ENCODE measurements at places on chromosomes 4 and X.

- DNase-seq: no peak
Observed at GRCh38 chr4:25919676-25920075, 5.7 kb downstream of the SMIM20 start.

DNA sequence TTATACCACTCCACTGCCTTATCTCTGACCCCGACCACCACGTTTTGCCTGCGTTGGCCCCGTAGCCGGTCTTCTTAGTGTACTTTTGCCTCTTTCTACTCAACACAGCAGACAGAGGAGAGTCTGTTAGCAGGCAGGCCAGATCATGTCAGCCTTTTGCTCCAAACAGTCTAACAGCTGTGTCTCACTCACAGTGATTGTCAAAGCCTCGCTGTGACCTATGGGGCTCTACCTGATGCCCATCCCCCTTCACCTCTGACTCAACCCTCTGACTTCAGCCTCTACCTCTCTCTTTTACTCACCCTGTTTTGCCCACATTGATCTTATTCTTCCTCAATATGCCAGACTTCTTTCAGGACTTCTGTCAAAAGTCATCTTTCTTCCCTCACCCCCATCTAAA lies 127.1 kb downstream of the TRIML1 start:
- no peak for DNase-seq

- no peak for DNase-seq
Observed at GRCh38 chrX:39613997-39614679, 483.6 kb downstream of the BCOR start.

DNA sequence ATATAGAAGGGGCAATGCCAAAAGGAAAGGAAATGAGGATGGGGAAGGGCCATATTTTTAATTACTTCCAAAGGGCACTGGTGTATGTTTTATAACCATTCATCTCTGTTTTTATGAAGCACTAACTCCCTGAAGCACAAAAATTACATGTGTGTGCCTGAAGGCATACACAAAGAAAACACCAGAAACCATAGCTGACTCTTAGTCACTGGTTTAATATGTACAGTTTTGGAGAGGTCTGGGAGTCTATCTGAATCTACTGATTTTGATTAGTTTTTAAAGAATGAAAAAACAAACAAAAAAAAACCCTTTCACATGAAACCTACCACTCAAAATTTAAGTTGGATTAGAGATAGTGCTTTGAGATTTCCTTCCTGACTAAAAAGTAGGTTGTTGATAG lies 438.7 kb downstream of the RPA4 start:
- DNase-seq: no peak

DNA sequence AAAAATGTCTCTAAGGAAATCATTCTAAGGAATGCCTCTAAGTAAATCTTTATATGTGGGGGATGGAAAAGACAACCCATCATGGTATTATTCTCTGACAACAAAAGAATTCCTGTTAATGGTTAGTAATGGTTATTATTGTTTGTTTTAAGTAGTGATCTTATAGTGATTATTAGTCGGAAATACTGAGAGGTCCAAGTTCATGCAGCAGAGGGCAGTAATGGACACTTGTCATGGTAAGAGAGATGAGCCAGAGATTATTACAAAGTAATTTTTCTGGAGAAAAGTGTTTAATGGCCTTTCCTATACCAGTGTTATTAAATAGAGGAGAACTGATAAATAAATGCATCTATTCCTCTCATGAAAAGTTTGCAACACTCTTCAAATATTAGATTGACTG lies 8.1 kb upstream of the DKK2 start:
- no peak for DNase-seq

DNA sequence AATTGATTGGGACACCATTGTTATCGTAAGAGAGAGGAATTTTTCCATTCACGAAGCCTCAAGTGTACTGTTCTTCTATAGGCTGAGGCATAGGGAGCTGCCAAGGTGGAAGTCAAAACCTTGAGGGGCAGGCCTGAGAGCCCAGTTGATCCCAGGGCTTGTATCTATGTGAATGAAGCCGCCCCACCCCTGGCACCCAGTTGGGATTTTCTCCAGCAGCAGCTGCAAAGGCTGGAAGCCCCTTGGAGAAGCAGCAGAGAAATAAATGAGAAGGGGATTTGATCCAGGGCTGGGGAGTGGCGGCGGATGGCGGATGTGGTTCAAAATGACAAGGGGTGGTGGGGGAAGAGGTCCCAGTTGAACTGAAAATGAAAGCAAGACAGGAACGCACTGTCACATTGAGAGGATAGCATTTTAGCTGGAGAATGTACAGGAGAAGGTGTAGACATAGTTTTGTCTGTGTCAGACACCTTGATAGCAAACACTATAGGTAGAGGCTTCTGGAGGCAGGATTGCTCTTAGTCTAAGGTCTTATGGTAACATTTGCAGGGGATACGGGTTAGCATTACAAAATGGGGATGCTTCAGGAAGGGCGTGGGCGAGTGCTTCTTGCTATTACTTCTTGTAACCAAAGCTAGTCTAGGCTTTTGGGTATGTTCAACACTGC lies 32.6 kb downstream of the DOCK11 start:
- peak; percentile 50 for DNase-seq

- peak; percentile 23 for DNase-seq
Observed at GRCh38 chr4:155025762-155026457, 182.5 kb upstream of the NPY2R start.

- DNase-seq: no peak
Observed at GRCh38 chr4:113141901-113142346, 92.5 kb downstream of the ANK2 start.

DNA sequence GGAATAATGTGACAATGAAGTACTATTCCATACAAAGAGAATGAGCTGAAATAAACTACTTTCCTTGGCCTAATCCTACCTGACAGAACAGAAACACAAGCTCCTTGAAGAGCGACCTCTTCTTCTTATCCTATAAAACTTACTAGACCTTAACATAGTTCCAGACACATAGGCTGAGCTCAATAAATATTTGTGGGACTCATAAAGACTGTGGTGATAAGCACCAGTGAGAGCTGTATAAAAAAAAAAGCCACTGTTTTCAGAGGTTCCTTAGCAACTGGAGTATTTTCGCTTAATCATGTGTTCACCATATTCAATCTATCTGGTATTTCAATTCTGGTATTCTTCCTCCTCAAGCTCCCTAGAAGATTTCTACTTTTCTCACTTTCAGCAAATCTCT lies 1129.6 kb downstream of the STPG2 start:
- DNase-seq: no peak

- DNase-seq: no peak
Observed at GRCh38 chr4:140680686-140681085, 75.5 kb downstream of the TBC1D9 start.

- no peak for DNase-seq
Observed at GRCh38 chrX:68584221-68584620, 63.2 kb upstream of the STARD8 start.
